ENCODE measurements at places on chromosomes 11 and 22.

- no peak for DNase-seq
These were observed 2.3 kb downstream of the SLC25A1 start for GRCh38 chr22:19176175-19176643.

GRCh38 chr22:19396934-19397733, 34.4 kb downstream of the HIRA start:
- no peak for DNase-seq

DNA sequence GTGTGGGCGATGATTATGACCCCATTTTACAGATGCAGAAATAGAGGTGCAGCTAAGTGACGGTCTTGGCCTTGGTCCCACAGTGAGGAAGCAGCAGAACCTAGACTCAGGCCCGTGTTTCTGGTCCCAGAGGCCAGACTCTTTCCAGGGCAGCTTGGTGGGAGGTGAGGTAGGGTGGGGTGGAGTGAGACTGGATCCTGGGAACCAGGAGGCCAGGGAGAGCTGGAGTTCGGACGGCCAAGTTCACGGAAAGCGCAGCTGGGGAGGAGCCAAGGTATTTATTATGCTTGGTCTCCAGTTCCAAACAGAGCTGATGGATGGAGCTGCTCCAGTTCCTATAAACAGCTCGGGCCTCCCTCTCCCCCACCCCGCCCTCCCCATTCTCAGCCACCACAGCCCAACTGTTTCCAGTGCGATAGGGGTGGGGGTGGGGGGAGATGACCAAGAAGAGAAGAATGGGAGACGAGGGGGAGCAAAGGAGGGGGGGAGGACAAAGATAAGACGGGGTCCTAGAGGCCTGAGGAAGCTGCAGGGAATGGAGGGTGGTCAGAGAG, 16.2 kb downstream of the LRRC32 start:
- DNase-seq = no peak

GRCh38 chr11:11864803-11865202, 23.0 kb downstream of the USP47 start:
- no peak for DNase-seq

- no peak for DNase-seq
These were observed 63.5 kb downstream of the CRYBB2 start for GRCh38 chr22:25282671-25283561.

GRCh38 chr11:13102513-13102840, 93.4 kb downstream of the RASSF10 start:
- no peak for DNase-seq

GRCh38 chr22:44500599-44500998, 2.6 kb upstream of the RTL6 start:
- DNase-seq = no peak

GRCh38 chr11:124195189-124195734, 12.1 kb downstream of the OR10D3 start:
- DNase-seq = no peak

DNA sequence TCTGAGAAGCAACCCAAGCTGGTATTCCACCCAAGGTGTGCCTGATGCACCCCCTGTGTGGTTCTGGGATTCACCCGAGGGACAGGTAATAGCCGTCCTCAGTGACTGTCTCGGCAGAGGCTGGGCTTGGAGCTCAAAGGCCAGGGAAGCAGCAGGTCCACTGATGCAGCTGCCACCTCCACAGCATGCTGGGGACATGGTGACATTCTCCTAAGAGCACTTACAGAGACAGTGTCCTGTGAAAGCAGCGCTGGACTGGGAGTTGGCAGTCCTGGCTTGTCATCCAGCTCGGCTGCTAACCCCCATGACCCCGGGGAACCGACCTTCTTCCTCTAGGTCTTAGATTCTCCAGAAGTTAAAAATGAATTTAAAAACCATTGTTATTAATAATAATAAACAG, 72.8 kb downstream of the RPUSD4 start:
- no peak for DNase-seq

DNA sequence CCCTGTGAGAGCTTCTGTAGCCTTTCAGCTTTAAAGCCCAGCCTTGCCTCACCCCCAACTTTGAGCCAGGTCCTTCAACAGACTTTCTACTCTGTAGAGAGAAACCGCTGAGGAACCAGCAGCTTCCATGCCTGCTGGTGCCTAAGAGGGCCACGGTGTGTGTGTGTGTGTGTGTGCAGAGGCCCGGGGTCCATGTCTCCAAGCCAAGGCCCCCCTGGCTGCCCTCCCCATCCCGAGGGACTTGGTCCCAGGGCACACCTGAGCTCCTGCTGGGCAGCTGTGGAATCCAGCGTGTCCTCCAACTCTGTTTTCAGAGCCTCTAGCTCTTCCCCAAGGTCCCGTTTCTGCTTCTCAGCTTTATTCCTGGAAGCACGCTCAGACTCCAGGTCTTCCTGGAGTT, 42.3 kb downstream of the APOL1 start:
- no peak for DNase-seq

DNA sequence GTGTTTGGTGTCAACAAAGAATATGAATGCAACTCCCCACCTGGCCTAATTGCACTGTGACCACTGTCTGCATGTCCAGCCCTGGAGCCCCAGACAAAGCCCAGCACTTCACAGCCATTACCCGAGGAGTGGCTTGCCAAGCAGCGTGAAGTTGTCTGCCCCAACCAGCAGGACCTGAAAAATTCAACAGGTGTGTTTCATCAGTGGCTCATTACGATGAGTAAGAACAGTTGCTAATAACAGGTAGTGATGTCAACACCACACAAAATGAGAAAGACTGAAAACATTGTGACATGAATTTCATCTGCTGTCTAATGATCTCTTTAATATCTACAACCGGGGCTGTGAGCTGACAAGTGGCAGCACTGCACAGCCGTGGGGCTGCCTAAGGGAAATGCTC, 10.3 kb downstream of the MRPL21 start:
- no peak for DNase-seq

DNA sequence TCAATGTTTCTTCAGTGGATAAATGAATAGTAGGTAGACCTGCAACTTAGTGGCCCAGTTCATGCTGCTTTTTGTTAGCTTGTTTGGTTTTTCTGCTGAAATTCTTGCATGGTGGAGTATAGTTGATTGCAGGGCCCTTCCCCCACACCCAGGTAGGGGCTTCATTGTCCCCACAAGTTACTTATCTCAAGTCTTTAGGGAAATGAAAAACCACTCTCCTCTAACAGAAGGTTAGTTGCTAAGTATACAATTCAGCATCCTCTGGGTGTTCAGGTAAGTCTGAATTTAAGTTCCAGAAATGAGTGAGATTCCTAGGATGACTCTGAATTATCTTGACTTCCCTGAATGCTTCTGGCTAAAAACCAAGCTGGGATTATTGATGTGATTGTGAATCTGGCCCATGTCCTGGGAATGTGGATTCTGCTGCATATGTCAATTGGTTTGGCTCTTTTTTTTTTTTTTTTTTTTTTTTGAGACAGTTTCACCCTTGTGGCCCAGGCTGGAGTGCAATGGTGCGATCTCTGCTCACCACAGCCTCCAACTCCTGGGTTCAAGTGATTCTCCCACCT, 40.3 kb downstream of the BCL2L13 start:
- DNase-seq = no peak
